ENCODE measurements at places on chromosomes 13 and 19.

- no peak for DNase-seq
Observed at GRCh38 chr13:105220063-105220462, 1315.4 kb downstream of the EFNB2 start.

DNA sequence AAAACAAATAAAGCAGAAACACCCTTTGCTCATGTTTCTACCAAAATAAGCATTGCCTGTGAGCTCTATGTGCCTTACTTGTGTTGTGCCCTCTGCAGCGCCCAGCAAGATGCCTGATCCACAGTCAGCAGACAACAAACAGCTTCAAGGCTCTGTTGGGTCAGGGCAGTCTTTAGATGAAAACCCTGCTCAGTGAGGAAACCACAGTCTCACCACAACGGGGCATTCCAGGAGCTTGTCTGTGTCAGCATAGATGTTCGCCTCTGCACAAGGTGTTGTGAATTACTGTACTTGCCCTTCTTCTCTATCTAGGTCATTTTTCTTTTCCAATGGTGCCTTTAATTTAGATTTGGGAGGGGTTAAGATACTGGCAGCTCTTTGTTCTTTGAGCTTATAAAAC lies 251.9 kb downstream of the COL4A1 start:
- DNase-seq: no peak

DNA sequence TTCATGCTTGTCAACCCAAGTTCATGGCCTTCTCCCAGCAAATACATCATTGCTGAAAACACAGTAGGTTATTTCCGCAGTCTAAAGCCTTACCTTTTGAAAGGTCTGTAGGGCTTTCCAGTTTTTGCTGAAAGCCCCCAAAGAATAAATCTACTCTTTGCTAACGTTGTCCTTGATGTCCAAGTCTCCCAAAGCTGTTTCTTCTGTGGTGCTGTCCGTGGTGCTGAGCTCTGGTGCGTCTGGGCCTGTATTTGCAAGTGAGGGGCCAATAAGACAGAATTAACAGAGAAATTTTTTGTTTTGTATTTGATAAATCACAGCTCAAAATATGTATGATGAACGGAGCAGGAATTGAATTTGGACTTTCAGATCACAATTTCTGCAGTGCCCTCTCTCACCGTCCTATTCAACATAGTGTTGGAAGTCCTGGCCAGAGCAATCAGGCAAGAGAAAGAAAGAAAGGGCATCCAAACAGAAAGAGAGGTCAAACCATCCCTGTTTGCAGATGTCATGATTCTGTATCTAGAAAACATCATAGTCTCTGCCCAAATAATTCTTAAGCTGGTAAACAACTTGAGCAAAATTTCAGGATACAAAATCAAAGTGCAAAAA lies 9.8 kb upstream of the LGALS16 start:
- no peak for DNase-seq

DNA sequence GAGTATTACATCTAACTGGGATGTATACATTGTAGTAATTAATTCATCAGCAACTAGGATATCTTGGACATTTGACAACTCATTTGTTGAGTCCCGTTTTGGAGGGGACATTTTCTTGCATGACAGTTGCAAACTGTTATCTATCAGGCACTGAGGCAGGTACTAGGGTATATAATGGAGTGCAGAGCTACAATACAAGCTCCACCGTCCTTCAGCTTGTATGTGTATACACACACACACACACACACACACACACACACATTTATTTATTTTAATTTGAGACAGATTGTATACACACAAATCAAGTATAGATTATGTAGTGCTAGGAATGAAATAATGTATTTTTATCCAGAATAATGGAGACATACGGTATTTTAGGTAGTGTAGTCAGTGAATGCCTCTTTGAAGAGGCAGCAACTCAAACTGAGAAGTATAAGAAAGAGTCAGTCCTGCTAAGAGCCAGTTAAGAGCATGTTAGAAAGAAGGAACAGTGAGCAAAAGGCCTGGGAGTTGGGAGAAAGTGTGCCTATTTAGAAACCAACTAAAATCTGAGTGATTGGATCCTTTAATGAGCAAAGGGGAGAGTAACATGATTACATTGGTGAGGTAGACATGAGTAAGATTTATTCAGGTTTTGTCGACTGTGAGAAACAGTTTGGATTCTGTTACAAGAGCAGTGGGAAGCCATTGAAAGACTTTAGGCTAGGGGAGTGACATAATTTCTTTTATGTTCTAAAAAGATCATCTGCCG lies 74.5 kb downstream of the NBEA start:
- no peak for DNase-seq

GRCh38 chr19:7872306-7873204 lies 1.6 kb downstream of the PRR36 start:
- DNase-seq: no peak

GRCh38 chr19:18939922-18940768 lies 872 bp downstream of the HOMER3 start:
- no peak for DNase-seq

- DNase-seq: no peak
Observed at GRCh38 chr19:23906835-23907234, 7.9 kb upstream of the ZNF726 start.

GRCh38 chr19:51724543-51724942 lies 752 bp upstream of the HAS1 start:
- DNase-seq: no peak

DNA sequence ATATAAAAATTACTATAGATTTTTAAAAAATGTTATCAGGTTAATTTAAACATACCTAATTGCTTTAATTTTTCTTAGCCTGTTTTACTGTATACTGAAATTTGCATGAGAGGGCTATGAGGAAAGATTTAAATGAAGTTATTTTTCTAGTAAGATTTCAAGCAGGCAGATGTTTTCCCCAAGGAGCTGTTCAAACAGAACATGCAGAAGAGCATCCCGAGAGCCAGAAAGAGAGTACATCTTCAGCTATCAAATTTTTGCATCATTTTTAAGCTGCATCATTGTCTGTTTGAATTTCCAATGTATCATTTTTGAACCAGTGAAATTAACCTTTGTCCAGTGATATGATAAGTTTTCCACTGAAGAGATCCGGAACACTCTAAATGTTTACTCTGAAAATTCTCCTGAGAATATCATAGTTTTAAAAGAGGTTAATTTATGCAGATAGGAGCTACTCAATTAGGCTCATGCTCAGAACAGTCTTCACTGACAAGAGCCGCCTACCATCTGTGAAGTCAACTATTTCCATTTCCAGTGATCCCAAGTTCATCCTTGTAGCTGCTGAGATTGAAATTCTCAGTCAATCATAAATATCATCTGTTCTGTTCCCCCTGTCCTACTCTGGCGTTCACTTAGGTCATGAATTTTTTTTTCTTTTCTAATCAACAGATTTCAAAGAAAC lies 467.7 kb upstream of the NBEA start:
- no peak for DNase-seq

DNA sequence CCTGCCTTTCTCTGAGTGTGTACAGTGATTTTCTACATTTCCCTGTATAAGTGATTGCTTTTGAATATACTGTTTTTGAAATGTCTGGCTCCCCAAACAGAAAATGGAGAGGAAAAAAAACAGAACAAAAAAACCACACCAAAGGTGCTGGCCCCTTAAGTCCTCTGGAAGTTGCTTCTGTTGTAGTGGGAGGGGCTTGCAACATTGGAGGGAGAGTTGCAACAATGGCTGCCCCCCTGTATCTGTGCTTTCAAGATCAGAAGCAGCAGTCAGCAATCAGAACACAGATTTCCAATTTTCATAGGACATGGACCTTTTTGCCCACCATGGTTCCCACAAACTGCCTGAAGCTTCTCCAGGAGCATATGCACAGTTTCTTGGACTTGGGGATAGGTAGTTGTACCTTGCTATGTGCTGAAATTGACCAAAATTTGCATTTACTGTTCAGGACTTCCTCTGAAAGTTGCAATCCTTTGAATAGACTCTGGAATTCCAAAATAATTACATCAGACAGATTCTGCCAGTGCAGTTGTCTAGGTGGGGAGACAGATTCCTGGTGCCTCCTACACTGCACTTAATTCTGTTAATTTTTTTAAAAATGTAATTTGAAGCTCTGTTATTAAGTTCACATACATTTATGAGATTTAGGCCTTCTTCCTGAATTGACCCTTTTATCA lies 13.8 kb downstream of the BIVM start:
- DNase-seq: no peak

DNA sequence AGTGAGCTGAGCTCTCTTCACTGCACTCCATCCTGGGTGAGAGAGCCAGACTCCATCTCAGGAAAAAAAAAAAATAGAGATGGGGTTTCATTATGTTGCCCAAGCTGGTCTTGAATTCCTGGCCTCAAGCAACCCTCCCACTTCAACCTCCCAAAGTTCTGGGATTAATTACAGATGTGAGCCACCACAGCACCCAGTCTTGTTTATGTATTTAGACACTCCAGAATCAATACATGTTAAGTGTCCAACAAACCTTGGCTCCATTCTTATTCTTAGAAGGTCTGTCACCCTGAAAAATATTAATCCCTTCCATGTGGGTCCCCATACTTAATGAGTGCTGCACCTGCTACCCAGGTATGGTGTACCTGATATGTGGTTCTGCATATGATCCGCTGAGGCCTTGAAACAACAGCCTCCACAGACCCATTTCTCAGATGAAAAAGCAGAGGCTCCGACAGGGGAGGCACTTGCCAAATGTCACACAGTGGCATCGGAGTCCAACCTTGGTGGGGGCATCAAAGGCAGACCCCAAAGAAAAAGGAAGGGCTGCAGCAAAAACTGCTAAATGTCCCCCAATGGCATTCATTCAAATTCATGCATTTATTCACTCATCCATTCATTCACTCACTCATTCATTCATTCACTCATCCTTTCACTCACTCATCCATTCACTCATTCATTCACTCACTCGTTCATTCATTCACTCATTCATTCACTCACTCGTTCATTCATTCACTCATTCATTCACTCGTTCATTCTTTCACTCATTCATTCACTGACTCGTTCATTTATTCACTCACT lies 16.7 kb downstream of the TICAM1 start:
- no peak for DNase-seq

DNA sequence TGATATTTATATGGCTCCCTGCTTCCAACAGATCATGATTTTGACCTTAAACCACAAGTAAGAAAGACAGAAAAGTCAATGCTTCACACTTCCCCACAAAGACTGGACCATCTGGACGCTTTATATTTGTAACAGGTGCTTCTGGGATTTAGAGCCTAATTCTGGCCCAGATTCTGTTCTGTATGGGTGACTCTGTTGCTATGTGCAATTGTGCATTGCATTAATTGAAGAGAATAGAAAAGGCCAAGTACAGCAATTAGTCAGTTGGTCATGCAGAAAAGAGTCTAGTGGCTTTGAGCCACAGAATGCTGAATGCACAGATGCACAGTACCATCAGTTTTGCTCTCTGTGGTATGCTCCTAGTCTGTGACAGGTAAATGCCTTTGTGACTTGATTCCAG lies 657.4 kb upstream of the ATXN8OS start:
- DNase-seq: no peak

DNA sequence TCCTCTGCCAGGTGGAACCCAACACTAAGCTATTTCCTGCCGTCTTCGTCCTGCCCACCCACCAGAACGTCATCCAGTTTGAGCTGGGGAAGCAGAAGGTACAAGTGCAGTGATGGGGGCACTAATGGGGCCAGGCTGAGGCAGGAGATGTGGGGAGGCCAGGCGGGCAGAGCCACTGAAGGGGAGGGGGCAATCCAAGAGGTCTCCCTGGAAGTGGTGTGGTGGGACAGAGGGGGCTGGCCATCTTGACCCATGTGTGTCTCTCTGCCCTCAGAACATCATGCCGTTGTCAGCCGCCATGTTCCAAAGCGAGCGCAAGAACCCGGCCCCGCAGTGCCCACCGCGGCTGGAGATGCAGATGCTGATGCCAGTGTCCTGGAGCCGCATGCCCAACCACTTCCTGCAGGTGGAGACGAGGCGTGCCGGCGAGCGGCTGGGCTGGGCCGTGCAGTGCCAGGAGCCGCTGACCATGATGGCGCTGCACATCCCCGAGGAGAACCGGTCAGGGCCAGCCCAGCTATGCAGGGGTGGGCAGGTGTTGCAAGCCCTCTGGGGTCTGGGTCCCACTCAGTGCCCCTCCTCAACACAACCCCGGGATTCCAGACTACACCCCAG lies 49.6 kb downstream of the RYR1 start:
- no peak for DNase-seq

DNA sequence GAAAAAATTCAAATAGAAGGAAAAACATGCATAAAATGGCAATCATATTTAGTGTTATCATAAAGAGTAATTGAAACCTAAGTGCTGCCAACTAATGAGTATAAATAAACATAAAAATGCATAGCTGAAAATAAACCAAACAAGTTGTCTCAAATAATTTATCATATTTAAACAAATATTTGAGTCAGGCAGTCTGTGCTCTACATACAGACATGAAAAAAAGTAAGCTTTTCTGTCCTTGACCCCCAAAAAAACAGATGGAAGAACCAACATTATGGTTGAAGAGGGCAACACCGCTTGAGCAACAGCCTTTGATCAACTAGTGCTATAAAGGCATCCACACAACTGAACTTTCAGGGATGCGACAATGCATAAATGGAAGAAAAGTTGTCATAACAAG lies 735.1 kb upstream of the MIR17HG start:
- DNase-seq: no peak

DNA sequence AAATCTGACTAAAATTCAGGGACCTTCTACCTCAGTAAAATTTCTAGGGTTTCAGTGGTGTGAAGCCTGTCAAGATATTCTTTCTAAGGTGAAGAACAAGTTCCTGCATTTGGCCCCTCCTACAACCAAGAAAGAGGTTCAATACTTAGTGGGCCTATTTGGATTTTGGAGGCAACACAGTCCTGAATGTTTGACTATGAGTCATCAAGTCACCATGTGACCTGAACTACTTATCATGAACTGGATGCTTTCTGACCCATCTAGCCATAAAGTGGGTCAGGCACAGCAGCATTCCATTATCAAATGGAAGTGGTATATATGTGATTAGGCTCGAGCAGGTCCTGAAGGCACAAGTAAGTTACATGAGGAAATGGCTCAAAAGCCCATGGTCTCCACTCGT lies 163.0 kb upstream of the IRS2 start:
- DNase-seq: no peak

DNA sequence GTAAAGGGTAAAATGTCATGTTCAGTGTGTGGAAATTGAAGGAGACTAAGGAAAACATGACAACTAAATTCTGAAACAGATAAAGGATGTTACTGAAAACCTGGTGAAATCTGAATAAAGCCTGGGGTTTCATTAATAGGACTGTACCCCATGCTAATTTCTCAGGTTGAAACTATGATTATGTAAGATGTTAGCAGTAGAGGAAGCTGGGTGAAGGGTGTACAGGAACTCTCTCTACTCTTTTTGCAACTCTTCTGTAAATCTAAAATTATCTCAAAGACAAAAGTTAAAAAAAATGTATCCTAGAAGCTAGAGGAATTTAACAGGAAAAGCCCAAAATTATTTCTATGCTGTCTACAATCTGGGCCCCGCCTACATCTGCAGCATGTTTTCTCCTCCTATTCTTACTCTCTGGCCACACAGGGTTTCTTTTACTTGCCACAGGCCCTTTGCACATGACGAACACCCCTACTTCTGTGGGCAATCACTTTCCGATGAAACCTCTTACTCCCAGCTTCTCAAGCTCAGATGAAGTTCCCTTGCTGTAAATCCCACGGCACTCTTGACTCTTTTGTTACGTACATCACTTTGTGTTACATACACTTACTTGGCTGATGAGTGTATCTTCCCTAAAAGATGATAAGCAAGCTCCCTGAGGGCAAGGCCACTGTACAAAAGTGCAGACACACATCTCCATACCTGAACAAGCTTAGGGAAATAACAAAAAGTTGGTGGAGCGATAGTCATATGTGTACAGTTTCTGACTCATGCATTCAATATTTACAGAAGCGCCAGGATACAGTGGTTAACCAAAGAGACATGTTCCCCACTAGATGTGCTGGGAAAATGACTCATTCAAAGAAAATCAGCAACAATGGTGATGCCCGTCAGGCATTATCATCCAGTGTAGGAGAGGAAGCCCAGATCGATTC lies 32.6 kb downstream of the RUBCNL start:
- no peak for DNase-seq
